ENCODE measurements at places on chromosomes 7 and 10.
A peak's percentile ranks its signal among the peaks of the same experiment; 100 is the strongest.

DNA sequence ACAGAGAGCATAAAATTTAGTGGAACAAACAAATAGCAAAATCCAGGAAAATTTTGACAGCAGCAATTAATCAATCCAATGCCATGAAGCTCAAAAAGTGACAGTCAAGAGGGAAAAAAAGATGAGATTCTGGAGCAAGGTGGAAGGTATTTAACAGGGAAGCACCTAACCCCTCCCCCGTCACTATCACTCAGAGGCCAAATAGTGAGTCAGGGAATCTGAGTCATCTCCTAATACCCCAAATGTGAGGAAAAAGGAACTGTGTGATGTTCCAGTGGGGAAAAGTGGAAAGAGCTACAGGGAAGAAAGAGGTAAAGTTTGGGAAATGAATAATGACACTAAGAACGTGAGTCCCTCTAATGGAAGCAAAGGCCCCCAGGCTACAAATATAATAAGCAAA, 113.2 kb upstream of the PHF14 start:
- DNase-seq = no peak

- DNase-seq = no peak
These were observed 21.5 kb downstream of the CUX1 start for GRCh38 chr7:101838837-101839483.

- DNase-seq = no peak
These were observed 19.6 kb upstream of the GSTK1 start for GRCh38 chr7:143243614-143244013.

DNA sequence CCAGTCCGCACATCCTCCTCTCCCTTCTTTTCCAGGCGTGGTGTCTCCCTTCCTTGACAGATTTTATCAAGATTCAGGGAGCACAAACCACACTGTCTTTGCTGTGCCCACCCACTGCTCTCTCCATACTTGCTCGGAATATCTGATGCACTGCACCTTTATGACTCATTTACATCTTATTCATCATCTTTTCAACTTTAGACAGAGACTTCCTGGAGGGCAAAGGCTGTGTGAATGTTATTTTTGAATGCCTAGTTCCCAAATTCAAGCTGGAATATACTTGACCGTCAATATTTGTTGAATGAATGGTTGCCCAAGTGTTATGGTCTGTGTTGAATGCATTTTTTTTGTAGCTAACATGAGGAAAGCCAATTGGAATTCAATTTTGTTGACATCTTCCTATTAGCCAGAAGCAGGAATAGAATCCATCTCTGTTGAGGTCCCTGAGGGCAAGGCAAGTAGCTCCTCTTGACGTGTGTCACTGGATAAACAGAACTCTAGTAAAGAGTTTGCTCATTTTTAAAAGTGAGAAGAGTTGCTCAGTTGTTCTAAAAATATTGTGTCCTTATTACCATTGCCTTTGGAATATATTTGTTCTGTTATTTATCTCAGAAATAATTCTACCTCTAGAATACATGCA, 95.0 kb downstream of the KLF6 start:
- DNase-seq = no peak

GRCh38 chr7:148883266-148884048, 634 bp downstream of the EZH2 start:
- peak; percentile 36 for DNase-seq

DNA sequence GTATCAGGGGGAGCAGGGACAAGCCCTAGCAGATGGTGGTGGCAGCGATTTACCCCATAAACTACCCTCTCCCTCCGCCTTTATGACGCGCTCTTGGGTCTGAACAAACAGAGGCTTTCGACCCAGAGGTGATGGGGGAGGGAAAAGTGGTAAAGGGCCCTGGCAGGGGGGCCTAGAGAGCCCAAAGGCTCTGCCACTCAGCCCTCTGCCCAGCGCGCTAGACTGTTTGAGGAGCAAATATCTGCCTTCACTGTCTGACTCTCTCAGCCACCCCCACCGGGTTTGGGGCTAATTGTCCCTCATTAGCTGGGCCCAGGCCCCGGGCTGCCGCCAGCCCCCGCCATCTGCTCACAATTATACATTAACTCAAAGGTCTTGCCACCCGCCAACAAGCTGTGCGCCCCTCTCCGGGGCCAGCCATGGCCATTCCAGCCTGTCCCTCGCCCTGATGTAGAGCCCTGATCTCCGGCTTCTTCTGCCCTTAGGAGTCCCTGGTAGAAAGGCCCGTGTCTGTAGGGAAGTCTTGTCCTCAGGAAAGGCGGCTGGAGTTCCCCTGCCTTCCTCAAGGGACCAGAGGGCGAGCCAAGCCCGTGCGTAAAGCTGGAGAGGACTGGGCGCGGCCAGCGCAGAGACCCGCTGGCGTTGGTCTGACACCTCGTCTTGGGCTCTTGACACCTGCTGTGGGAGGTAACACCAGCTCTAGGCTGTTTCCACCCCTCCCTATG, 1.9 kb upstream of the PAX4 start:
- DNase-seq = no peak

DNA sequence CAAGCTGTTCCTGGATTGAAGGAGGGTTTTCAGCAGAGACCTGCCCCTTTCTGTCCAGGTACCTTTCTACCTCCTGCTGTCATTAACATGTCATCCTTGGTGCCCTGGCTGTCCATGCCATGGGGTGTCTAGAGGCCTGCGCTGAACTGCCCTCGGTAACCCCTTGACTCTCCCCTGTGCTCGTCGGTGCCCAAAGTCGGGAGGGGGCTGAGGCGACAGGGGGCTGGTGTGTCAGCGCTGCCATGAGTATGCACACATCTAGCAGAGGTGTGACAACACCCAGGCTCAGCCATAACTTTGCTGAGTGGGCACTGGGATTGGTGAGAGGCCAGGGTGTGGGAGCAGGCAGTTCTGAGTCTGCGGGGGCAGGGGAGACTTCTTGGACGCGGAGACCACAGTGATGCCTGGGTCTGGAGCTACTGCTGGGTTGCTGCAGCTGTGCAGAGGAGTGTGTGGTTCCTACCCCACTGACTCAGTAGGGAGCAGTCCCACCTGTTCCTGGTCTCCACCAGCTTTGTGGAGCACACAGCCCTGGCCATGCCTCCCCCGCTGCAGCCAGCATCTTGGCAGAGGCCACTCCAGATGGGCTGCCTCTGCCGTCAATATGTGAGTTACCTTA, 376.2 kb upstream of the SEMA3C start:
- no peak for DNase-seq

DNA sequence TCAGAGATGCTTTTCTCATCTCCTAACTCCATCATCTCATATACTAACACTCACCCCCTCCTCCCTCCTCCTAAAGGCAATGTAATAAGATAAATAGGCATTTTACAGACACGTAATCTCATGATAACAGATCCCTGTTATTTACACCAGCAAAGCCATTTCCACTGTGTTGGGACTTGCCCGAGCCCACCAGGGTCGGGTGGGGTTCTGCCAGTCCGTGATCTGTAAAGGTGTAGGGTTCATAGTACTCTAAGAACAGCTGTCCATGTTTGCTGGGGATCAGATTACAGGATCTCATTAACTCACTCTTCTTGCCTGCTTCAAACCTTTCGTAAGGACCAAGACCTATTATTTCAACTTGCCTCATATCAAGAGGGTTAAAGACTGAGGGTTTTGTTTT, 172.4 kb downstream of the FZD1 start:
- DNase-seq = no peak

DNA sequence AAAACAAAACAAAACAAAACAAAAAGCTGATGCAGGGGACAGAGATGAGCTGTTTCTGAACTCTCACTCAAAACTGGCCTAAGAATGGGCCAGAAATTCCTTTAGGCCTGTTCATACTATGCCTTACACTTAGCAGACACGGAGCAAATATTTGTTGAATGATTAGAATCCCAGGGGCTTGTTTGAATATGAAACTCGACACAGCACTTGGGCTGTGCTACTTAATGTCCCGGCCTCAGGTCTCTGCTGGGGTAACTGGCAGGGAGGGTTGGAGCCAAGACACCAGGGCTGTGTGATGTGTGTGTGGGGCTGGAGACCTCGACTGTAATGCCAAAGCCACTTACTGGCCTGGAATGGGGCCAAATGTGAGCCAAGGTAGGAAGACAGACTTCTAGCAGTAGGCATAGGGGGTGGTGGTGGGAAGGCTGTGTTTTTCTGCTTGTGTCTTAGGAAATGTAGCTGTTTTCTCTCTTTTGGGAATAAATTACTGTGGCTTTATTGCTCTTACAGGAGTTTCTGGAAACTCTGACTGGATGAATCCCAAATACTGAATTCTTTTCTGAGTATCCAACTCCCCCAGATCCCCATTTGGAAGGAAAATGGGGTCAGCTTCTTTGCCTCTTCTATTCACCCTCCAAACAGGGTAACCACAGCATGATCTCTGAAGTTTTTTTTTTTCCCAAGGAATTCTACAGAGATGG, 66.7 kb downstream of the EMX2 start:
- no peak for DNase-seq

DNA sequence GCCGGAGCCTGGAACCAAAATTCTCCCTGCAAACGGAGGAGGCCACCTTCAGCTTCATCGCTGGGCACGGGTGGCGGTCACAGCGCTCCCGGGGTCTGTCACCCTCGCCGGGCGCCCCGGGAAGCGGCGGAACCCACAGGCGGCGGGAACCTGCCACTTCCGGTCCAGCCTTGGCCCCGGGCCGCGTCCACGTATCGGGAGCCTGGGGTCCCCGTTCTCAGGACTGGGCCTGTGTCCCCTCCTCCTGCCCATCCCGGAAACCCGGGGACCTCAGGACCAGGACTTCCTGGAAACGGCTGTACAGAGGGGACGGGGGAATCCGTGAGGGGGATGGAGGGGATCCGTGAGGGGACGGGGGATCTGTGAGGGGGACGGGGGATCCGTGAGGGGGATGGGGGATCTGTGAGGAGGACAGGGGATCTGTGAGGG, 25.4 kb downstream of the PDGFA start:
- DNase-seq = no peak

DNA sequence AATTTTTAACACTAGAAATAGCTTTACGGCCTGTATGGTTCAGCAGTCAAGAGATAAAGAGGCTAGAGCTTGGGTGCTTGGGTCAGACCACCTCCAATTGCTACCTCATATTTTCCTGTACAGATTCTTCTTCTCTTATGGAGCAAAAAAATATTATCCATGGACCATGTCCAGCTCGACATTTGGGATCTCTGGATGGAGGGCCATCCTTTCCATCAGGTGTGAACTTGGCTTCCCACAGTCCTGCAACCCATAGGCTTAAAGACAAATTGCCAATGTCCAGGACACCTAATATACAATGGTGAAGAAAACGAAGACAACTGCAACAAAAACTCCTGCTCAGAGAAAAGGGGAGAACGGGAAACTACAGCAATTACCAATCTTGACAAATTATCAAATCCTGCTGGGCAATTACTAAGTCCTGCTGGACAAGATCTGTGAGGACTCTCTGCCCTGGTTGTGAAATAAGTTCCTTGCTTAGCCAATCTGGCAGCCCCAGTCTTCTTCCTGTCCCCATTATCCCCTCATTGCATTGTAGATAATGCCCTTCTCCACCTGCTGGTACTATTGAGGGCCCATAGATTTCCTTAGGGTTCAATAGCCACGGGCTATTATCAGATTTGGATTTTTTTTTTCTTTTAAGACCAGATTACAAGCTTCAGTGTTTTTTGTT, 42.0 kb upstream of the BRAF start:
- DNase-seq = no peak

DNA sequence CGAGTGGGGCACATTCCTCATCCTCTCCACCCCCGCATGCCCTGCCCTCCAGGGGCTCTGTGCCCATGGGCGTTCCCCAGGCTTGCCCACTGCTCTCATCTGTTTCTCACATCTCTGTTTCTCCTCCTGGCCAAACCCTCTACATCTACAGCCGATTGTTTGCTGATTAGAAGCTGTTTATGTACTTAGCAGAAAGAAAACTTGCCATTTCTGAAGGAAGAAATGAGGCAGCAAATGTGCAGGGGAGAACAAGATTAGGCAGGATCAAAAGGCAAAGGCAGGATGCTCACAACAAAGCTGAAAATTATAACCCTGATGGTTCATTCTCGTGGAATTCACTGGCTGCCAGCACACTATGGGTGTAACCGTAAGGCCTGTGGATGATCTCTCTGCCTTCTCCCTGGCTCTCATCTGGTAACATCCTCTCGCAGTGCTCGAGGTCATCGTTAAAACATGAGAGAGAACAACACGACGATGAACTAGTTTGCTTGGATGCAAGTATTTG, 111.6 kb upstream of the KLF14 start:
- DNase-seq = no peak

- no peak for DNase-seq
These were observed 651.0 kb upstream of the STEAP1 start for GRCh38 chr7:89503281-89503680.

GRCh38 chr7:1920266-1920681, 250.2 kb downstream of the ELFN1 start:
- DNase-seq = no peak

GRCh38 chr10:98316170-98316569, 48.2 kb upstream of the LOXL4 start:
- DNase-seq = no peak

- DNase-seq = no peak
These were observed 80.6 kb downstream of the ETV1 start for GRCh38 chr7:13908667-13909397.

- DNase-seq = no peak
These were observed 12.6 kb downstream of the PDGFA start for GRCh38 chr7:506921-507622.
